SJCRH30 (cell line): ENCODE measurements at places on chromosomes 16 and 17. TPM values are rescaled to one million over a fixed set of nuclear protein-coding genes. Genes with fewer than 3 reads are reported as not detected.

The PDILT gene
- total RNA-seq, result not detected in 2 replicates

The CCR7 gene
- total RNA-seq, result 0.05 TPM in 1 of 2 replicates, not detected in the other

The TNFRSF12A gene
- total RNA-seq, result 29.0 and 32.1 TPM in 2 replicates

The DHRS7C gene
- not detected in 2 replicates for total RNA-seq

DNA sequence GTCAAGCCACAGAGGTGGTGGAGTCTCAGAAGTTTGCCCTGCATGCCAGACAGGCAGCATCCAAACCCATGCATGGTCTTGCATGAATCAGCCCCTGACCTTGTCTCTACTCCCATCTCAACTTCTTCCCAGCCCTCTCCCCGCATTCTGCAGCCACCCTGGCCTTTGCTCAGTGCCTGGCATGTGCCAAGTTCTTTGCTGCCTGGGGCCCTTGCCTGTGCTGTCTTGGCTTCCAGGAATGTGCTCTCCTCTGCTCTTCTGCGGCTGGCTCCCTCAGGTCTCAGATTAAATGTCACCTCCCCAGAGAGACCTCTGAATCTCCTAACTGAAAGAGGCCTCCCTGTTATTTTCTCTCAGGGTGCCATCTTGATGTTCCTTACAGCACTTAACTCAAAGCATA is 17.6 kb downstream of the DRC3 start:
- no peak for DNase-seq
- H3K36me3 ChIP-seq, result no peaks in the 10 kb centered on the region
- no peak overlapping the region for H3K4me3 ChIP-seq
- H3K27me3 ChIP-seq, result no peaks in the 10 kb centered on the region

DNA sequence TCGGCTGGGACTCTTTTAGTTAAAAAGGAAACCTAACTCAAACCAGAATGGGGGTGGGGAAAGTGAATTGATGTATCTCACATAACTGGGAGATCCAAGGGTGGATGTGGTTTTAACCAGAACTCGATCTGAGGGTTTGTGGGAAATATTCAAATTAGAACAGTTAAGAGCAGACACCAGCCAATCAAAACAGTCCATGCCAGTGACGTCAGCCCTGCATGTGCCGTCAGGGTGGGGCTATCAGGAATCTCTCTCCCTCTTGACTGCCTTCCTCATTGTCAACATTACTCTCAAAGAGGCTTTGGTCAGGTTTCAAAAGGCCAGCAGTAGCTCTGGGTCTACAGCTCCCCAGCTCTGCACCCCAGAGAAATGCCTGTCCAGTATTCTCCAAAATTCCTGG is 94.2 kb upstream of the HSBP1 start:
- no peaks in the 10 kb centered on the region for H3K27me3 ChIP-seq
- no peak overlapping the region for H3K27ac ChIP-seq
- peaks cover 44% of the 10 kb centered on the region for H3K4me1 ChIP-seq
- H3K4me3 ChIP-seq, result no peak overlapping the region

DNA sequence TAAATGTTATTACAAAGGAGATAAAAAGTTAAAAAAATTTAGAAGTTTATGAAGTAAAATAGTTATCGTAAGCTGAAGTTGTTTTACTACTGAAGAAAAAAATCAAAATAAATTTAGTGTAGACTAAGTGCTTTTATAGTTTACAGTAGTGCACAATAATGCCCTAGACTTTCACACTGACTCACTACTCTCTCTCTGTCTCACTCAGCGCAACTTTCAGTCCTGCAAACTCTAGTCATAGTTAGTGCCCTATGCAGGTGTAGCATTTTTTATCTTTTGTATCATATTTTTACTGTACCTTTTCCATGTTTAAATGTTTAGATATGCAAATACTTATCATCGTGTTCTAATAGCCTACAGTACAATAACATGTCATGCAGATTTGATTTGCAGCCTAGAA is 17.7 kb upstream of the TOM1L1 start:
- H3K4me3 ChIP-seq, result no peak overlapping the region
- H3K27ac ChIP-seq, result no peak overlapping the region
- no peaks in the 10 kb centered on the region for H3K27me3 ChIP-seq
- no peaks in the 10 kb centered on the region for H3K4me1 ChIP-seq
- no peaks in the 10 kb centered on the region for H3K36me3 ChIP-seq
- no peak for DNase-seq

DNA sequence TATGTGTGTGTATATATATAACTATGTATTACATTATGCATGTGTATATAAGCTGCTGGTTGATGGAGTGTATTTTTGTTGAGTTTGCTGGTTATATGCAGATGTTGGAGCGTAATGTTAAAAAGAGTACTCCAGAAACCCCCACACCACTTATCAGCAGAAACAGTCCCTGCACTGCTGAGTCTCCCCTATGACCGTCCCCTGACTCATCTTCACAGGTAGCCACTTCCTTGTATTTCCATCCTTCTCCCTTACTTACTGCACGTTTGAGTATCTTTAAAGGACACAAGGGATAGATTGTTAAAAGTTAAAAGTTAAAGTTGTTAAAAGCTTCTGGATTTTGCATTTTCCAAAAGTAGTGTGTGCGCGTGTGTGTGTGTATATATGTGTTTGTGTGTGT is 853.9 kb upstream of the EEF2KMT start:
- no peak overlapping the region for H3K27ac ChIP-seq
- H3K4me3 ChIP-seq, result no peak overlapping the region
- no peaks in the 10 kb centered on the region for H3K4me1 ChIP-seq
- no peak for DNase-seq

- no peaks in the 10 kb centered on the region for H3K36me3 ChIP-seq
- no peak overlapping the region for H3K27ac ChIP-seq
- no peaks in the 10 kb centered on the region for H3K4me1 ChIP-seq
- no peaks in the 10 kb centered on the region for H3K27me3 ChIP-seq
- no peak overlapping the region for H3K4me3 ChIP-seq
Observed at GRCh38 chr16:79195938-79196337, 404.6 kb downstream of the MAF start.

DNA sequence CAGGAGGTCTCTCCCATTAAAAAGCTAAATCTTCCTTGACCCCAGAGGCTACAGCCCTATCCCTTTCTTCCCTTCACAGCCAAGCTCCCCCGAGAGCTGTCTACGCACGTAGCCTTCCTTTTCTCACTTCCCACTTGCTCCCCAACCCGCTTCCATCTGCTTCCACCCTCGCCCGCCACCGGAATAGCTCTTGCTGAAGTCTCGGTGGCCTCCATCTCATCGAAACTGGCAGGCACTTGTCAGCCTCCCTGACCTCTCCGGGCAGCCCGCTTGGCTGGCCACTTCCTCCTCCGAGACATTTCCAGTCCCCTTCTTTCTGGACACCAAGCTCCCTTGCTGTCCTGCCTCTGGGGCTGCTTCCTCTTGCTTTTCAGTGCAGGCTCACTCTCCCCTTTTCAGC is 10.7 kb upstream of the EPOP start:
- no peaks in the 10 kb centered on the region for H3K4me1 ChIP-seq
- H3K36me3 ChIP-seq, result no peaks in the 10 kb centered on the region
- no peak for DNase-seq

DNA sequence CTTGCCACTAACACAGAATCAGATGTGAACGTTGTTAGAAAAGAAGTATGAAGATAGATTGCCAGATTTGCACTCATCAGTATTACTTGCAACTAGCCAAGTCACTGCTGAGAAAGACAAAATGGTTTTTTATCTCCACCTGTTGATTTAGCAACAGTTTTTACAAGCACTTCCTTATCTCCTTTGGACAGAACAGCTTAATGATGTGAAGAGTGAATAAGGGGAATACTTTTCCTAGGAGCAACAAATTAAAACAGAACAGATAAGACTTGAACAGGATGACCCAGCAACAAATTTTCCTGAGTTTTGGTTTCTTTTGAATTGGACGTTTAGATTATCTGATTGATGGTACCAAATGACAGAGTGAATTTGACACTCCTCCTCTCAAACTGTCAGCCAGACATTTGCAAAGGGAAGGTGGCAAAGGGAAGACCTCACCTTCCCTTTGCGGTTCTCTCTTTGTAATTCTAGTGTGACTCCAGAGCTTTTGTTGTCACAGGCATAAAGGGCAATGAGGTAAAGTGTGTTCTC is 130.6 kb downstream of the NLK start:
- no peaks in the 10 kb centered on the region for H3K27me3 ChIP-seq
- peaks cover 24% of the 10 kb centered on the region for H3K36me3 ChIP-seq
- H3K4me1 ChIP-seq, result no peaks in the 10 kb centered on the region
- H3K27ac ChIP-seq, result no peak overlapping the region
- H3K4me3 ChIP-seq, result no peak overlapping the region

- no peaks in the 10 kb centered on the region for H3K36me3 ChIP-seq
- no peak overlapping the region for H3K4me3 ChIP-seq
- no peak for DNase-seq
- no peaks in the 10 kb centered on the region for H3K4me1 ChIP-seq
- no peaks in the 10 kb centered on the region for H3K27me3 ChIP-seq
Observed at GRCh38 chr16:4481526-4481925, 5.3 kb downstream of the HMOX2 start.

DNA sequence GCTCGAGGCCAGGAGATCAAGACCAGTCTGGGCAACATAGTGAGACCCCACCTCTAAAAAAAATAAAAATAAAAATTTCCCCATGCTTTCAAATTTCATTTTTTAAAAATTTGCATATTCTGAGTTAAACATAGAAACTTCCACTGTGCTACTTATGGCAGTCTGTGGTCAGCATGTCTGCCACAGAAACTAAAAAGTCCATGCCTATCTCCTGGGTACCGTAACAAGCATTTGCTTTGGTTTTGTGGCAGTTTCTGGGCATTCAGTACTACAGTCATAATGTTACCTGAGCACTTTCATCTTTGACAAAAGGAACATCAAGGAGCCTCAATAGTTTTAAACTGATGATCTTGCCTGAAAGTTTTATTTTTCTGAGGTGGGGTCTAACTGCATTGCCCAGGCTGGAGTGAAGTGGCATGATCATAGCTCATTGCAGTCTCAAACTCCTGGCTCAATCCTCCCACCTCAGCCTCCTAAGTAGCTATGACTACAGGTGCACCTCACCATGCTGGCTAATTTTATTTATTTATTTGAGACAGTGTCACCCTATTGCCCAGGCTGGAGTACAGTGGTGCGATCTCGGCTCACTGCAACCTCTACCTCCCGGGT is 13.2 kb upstream of the ITGA2B start:
- H3K4me3 ChIP-seq, result no peak overlapping the region
- no peak overlapping the region for H3K27ac ChIP-seq
- H3K4me1 ChIP-seq, result no peaks in the 10 kb centered on the region
- DNase-seq, result no peak
- peaks cover 69% of the 10 kb centered on the region for H3K36me3 ChIP-seq
- H3K27me3 ChIP-seq, result no peaks in the 10 kb centered on the region

- H3K36me3 ChIP-seq, result peaks cover 34% of the 10 kb centered on the region
- H3K27me3 ChIP-seq, result no peaks in the 10 kb centered on the region
- peak; percentile 88 for DNase-seq
- peaks cover 44% of the 10 kb centered on the region for H3K4me1 ChIP-seq
- H3K27ac ChIP-seq, result peak overlapping the region; percentile 60
Observed at GRCh38 chr17:72123530-72124437, 3.0 kb downstream of the SOX9 start.

DNA sequence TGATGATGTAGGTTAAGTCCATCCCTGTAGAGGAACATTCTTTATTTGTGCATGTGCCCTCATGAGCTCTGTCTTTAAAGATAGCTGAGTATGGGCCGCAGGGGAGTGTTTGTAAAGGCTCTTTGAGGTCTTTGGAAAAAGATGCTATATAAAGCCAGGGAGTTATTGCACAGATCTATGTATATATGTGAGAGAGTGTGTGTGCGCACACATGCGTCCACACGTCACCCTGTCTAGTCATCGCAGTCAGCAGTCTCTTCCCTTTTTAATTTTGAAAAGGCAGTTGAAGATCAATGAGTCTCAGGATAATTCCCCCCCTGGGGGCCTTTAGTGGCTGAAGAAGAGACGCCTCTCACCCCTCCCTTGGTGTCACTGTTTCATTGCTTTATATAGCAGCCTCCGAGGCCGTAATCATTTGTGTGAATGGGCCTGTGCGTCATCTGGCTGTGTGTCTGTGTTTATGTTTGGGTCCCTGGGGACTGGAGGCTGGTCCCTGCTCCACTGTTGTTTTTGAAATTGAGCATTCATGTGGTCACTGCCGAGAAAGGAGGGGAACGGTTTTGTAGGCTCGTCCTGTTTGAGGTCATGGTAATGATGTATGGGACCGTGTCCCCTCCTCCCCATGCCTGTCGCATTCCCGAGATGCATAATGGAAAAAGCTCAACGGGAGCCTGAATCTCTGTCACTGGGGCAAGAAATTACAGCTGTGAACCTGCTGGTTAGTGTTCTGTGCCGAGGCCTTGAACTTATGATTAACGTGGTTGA is 143.9 kb downstream of the SNX29 start:
- no peaks in the 10 kb centered on the region for H3K27me3 ChIP-seq
- peaks cover 14% of the 10 kb centered on the region; the same call in 1 of the 2 replicates for H3K4me1 ChIP-seq
- no peak overlapping the region for H3K27ac ChIP-seq

GRCh38 chr16:86733546-86734254 is 155.4 kb downstream of the FOXL1 start:
- peak overlapping the region; percentile 10; the same call in 1 of the 2 replicates for H3K4me3 ChIP-seq
- H3K36me3 ChIP-seq, result no peaks in the 10 kb centered on the region
- H3K4me1 ChIP-seq, result peaks cover 7% of the 10 kb centered on the region; the same call in 1 of the 2 replicates
- peak; percentile 40 for DNase-seq
